Stimulated activated CD4-positive, alpha-beta T cell treated with anti-CD3 and anti-CD28 coated beads, Interleukin-4, amount 100 ng/mL, for 4 hours (primary cell): ENCODE measurements at places on chromosomes 2 and 18.

DNA sequence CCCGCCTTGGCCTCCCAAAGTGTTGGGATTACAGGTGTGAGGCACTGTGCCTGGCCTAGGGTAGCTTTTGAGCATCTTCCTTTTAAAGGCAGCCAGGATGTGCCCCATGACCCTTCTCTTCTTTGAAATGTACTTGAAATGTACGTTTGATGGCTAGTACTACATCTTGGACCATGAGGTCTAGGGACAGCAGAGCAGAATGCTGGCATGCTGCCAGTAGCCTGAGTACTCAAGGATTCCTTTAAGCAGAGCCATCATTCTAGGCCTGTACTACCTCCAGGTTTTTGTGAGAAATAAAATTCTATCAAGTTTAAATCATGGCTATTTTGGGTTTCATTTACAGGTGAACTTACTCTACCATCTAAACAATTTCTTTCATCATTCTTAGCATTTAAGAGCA lies 2.9 kb upstream of the EML6 start:
- no peak for DNase-seq

DNA sequence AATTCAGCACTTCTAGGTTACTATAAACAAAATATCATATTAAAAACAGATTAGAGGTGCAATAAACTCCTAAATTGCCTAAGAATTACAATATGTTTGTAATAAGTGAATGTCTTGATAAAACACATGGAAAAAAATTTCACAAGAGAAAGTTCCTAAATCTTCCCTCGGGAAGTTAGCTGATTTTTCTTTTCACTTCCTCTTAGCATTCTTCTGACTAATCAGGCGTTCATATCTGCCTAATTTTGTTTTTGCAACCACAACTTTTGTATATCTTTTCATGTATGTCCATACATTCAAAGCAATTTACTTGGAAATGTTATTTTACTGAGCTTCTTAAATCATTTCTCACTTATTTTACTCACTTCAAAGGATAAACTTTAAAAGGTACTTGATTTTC lies 88.5 kb downstream of the RTTN start:
- DNase-seq: no peak

GRCh38 chr2:230796280-230796862 lies 68.4 kb upstream of the ITM2C start:
- no peak for DNase-seq

- no peak for DNase-seq
Measured at GRCh38 chr2:70596293-70596692, 42.7 kb upstream of the TGFA start.

DNA sequence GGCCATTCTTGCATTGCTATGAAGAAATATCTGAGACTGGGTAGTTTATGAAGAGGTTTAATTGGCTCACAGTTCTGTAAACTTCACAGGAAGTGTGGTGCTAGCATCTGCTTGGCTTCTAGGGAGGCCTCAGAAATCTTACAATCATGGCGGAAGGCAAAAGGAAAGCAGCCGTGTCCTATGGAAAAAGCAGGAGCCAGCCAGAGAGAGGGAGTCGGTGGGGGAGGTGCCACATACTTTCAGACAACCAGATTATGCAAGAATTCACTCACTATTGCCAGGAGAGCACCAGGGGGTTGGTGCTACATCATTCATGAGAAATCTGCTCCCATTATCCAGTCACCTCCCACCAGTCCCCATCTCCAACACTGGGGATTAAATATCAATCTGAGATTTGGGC lies 64.1 kb downstream of the CPS1 start:
- DNase-seq: no peak

DNA sequence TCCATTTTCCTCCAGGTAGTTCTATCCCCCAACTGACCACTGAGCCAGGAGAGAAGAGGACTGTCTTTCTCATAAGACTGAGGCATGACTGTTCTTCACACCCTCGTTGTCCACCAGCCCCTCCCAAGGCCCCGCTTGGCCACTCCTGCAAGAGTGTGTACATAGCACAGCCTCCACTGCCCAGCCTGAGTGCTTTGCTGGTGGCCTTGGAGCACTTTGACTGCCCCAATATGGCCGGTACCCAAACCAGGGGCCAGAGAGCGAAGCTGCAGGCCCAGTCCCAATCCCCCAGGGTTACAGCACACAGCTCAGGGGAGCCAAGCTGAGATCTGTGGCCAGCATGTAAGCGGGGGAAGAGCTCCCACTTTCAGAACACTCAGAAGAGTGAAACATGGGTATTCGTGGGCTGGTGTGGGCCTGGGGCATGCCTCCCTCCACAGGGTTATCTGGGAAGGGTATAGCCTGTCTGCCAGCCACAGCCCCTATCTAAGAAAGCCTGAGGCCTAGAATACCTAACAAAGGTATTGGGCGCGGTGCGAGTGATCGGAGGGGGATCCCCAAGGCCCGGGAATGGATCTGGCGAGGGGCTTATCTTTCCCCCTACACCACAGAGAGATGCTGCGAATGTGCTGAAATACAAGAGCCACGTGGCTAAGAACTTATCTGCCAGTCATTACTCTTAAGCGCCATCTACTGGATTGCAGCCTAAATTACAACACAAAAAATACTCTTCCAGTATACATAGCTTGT lies 163.8 kb downstream of the WDPCP start:
- DNase-seq: no peak

DNA sequence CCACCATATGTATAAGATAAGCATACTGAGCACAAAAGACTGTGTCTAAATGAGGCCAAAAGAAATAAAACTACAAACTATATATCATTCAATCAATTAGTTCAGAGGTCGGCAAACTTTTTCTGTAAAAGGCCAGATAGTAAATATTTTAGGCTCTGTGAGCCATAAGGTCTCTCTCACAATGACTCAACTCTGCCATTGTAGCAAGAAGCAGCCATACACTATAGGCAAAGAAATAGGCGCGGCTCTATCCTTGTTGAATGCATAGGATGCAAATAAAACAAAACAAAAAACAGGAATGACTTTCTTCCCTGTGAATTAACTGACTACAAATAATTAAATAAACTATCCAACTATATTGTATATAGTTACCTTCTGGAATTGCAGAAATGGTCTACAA lies 8.6 kb upstream of the CCDC88A start:
- DNase-seq: no peak

DNA sequence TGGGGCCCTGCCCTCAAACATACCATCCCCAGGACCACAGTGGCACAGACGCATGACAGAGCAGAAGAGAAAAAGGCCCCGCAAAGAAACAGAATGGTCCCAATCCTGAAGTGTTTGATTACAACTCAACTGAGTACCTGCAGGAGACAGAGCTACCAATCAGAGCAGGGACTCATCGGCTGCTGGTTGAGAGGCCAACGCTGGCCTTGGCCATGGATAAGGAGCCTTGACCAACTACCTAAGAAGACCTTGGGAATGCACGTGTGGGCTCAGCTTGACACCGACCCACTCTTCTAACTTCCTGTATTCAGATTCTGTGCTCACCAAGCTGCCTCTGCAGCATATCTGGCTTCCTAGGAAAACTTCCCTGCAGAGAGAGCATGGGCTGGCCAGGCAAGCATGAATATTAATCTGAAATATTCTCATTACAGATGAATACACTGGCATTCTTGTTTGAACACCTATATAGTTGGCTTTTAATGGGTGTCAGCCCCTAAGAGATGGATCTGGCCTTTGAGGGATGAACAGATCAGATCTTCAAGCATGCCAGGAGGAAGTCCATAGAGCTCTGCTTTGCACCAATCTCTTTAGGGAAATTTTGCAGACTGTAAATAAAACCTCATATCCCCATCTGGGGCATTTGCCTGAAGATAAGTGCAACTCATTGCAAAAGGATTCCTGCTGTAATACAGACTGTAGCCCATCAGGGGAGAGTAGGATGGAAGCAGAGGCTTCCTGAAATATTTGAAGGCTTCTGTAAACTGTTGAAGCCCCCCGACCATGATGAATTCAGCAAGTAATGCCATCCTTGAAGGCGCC lies 135.4 kb downstream of the BCL2 start:
- DNase-seq: no peak

DNA sequence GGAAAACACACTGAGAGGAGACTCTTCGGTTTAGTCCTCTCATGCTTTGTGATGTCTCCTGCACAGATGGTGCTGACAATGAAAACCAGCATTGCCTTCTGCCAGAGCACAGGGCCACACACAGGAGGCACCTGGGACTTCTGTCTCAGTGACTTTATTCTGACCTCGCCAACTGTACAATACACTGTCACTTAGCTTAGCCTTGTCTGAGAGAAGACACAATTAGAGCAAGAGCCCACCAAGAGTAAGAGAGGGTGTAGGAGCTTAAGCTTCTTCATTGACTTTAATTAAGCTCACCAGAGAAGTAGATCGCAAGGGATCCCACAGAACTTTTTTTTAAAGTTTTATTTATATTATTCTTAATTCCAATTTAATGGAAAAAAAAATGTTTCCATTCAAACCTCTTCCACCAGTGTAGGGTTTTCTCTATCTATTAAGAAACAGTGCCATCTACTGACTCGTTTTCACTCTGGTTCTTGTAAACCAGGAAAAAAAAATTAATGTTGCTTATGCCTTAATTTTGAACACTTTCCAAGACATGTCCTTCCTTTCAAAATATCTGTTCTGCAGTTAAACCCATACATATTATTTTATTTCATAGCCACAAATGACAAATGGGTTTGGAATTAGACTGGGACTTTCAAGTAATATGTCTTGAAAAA lies 42.4 kb upstream of the DDX18 start:
- DNase-seq: no peak

DNA sequence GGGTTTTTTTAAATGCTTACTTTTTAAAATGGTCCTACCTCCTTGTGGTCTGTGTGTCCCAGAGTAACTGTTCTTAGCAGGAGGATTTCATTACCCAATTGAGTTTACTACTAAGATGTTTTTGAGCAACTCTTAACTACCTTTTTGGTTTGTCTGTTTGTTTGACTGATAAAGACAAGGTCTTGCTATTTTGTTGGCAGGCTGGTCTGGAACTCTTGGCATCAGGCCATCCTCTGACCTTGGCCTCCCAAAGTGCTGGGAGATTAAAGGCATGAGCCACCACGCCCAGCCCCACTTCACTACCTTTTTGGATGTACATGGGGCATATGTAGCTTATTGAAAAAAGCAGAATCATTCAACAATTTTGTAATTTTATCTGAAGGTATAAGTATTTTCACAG lies 14.9 kb downstream of the MRPS9 start:
- no peak for DNase-seq

GRCh38 chr2:70907130-70908057 lies 28.3 kb upstream of the ATP6V1B1 start:
- no peak for DNase-seq

DNA sequence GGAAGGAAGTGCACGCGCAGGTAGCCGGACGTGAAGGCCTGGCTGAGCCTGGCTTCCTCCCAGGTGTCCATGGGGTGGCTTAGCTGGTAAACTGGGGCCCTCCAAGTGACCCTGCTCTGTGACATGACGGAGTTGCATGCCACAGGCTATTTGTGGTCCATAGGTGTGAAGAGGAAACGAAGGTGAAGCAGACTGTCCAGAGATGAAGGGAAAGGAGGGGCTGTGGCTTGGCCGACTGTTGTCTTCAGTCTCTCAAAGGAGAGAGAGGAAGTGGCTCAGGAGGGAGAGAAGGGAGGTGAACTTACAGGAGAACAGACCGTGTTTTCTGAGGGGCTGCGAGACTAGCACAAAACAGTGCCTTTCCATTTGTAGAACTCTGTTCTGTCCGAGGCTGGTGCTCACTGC lies 19.3 kb downstream of the INPP5D start:
- DNase-seq: no peak

GRCh38 chr2:23606968-23607367 lies 222.0 kb downstream of the KLHL29 start:
- no peak for DNase-seq

DNA sequence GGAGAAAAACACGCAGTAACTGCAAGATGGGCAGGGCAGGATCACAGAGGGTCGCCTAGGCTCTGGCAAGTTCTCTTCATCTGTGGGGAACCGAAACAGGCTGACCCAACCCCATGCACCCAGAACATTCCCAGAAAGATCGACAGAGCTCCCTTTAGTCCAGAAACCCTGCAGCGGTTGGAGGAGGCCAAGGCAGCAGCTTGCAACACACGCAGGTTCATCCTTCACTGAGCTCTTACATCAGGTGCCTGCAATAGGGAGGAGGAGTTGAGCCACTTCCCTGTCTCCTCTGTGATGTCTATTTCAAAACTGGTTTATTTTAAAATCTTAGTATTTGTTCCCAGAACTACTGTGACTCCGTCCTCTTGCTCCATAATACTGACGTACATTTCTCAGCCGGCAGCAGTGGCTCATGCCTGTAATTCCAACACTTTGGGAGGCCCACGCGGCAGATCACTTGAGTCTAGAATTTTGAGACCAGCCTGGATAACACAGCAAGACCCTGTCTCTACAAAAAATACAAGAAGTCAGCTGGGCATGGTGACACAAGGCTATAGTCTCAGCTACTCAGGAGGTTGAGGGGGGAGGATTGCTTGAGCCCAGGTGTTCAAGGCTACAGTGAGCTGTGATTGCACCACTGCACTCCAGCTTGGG lies 11.5 kb upstream of the SLC11A1 start:
- DNase-seq: no peak

DNA sequence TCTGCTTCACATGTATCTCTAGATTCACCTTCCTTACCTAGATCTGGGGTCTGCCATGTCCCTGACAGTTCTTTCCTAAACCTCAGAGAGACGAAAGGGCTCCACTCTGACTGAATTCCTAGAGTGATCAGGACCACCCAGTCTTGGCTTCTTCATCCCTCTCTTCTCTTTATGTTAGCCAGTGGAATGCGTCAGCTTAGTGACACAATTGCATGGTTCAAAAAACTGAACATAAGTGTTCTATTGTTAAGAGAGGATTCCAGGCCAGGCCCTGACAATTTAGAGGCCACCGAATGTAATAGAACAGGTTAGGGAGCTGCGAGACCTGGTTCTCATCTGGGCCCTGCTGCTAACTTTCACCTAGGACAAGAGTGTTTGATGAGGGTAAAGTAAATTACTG lies 10.0 kb downstream of the PRELID3A start:
- DNase-seq: no peak
